Stimulated activated CD8-positive, alpha-beta memory T cell treated with anti-CD3 and anti-CD28 coated beads, Interleukin-7, amount 100 ng/mL, for 4 hours (primary cell): ENCODE measurements at places on chromosomes 5 and 9.

GRCh38 chr5:109468737-109469420 is 59.1 kb upstream of the PJA2 start:
- DNase-seq, result peak; percentile 60

DNA sequence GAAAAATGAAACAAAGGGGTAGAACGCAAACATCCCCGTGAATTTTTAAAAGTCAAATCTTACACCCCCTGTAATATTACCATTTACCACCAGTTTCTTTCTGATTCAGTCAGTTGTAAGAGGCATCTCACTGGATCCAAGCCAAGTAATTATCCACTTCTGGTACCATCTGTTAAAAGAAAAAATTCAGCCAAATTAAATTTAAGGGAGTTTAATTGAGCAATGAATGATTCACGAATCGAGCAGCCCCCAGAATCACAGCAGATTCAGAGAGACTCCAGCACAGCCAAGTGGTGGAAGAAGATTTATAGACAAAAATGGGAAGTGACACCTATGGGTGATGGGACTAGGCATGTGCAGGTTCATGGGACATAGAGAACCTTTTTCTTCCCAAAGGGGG is 29.9 kb upstream of the MTMR12 start:
- DNase-seq, result no peak

- no peak for DNase-seq
Observed at GRCh38 chr9:131270171-131271015, 5.9 kb downstream of the FAM78A start.

DNA sequence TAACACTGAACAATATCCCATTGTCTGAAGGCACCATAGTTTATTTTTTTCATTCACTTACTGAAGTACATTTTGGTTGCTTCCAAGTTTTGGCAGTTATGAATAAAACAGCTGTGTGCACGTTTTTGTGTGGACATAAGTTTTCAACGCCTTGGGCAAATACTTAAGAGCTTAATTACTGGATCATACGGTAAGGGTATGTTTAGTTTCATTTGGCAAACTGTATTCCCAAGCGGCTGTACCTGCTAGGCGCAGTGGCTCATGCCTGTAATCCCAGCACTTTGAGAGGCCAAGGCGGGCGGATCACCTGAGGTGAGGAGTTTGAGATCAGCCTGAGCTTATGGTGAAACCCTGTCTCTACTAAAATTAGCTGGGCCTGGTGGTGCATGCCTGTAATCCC is 63.7 kb upstream of the FAM120A start:
- DNase-seq, result no peak

DNA sequence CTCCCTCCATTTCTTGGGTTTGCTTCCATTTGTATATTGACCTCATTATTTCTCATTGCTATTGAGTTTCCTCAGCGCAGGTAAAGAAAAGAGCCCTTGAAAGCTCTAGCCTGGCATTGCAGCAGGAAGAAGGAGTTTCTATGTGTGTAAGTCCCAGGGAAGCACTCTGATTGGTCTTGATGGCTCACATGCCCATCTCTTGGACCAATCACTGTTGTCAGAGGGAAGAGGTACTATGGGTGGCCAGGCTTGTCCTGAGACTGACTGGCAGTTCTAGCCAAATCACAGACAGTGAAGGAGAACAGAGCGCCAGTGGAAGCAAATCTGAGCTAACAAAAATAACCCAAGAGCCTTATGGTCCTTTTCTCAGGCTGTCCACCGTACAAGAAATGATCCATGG is 219.0 kb downstream of the PAX5 start:
- DNase-seq, result no peak

DNA sequence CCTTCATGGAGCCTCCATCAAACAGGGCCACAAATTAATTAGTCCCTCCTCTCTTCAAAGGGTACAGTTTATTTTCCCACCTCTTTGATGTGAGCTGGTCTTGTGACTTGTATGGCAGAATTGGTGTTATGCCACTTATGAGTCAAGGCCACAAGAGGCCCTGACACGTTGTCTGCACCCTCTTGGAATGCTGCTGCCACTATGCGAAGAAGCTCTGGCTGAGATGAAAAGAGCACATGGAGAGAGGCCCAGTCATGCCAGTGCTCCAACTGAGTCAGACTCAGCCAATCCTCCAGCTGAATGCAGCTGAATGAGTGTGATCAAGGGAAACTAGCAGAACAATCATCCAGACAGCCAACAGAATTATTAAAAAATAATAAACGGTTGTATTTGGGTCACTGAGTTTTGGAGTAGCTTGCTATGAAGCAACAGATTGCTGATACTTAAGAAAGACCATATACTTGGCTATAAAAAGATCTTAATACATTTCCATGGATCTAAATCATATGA is 128.3 kb downstream of the MARCHF11 start:
- no peak for DNase-seq

- DNase-seq, result no peak
Observed at GRCh38 chr5:149756354-149756753, 26.2 kb downstream of the PPARGC1B start.
